ENCODE measurements at places on chromosomes 13 and 19.

- DNase-seq, result no peak
These were observed 2.4 kb downstream of the TIMM13 start for GRCh38 chr19:2424686-2425621.

DNA sequence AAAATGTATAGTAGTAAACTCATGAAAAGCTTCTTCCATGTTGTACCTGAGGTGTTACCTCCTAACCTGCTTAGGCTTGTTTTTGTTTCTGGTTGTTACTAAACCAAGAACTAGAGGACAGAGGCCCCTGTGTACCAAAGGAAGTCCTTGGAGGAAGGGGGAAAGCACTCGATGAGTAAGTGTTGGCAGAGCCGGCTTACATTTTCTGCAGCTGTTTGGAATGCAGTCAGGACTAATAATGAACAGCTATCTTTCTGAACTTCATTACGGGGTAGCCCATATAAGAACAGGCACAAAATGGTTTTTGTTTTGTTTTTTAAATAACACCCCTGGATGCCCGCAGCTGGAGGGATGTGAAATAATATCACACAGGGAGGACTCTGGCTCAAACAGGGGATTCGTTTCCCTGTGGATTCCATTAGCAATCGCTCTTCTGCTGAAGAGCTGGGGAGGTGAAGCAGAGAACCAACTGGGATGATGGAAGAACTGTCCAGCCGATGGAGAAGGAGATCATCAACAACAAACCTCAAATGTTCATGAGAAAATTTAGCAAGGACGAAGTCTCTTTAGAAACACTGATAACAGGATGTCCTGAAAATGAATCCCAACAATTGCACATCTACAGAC lies 214.2 kb upstream of the MAB21L1 start:
- DNase-seq, result no peak

DNA sequence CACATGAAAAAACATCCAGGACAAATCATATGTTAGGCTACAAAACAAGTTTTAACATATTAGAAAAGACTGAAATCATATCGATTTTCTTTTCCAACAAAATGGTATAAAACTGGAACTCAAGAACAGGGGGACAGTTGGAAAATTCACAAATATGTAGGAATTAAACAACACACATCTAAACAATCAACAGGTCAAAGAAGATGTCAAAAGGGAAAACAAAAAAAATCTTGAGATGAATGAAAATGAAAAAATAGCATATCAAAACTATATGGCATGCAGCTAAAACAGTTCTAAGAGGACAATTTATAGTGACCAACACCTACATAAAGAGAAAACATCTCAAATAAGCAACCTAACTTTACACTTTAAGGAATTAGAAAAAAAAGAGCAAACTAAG lies 585.3 kb downstream of the UQCRFS1 start:
- DNase-seq, result no peak

GRCh38 chr19:924553-925086 lies 1.2 kb upstream of the ARID3A start:
- peak; percentile 61 for DNase-seq

DNA sequence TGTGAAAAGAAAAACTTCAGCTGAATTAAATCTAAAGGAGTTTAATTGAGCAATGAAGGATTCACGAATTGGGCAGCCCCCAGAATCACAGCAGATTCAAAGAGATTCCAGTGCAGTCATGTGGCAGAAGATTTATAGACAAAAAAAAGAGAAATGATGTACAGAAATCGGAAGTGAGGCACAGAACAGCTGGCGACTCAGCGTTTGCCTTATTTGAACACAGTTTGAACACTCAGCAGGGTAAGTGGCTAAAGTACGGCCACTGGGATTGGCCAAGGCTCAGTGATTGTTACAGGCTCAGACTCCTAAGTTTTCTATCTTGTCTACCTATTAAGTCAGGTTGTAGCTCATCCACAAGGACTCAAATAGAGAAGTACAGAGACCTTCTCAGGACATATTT lies 11.6 kb upstream of the CFAP97D2 start:
- DNase-seq, result peak; percentile 63

DNA sequence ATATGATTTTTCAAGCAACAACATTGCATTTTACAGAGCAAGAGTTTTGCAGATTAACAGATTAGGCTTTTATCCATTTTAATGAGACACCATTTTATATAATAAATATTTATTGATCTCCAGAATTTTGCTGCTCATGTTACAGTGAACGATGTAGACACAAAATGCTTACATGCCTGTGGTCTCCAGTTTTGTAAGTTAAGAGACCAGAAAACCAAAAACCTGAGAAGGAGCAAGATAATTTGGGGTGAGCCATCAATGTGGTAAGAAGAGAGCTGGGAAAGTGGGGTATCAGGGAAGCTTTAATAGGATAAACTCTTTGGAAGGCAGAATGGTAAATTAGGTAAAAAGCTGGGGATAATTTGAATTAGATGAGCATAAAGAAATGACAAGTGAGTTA lies 2100.5 kb upstream of the PCDH20 start:
- no peak for DNase-seq

- no peak for DNase-seq
These were observed 1029.6 kb downstream of the PCDH9 start for GRCh38 chr13:66200555-66200954.

DNA sequence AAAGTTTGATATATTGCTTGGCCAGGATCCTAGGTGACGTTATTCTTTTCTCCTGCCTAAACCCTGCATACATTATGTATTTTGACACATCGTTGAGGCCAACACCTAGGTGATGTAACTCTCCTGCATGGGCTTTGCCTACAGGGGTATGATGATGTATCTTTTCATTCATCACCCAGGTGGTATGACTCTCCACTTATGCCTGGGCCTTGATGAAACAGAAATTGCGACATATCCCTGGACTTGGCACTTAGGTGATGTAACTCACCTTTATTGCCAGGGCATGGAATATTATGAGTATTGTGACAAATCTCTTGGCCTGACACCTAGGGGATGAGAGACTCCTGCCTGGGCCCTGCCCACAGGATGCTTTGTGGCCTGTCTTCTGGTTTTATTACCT lies 18.5 kb upstream of the ZNF681 start:
- DNase-seq, result no peak

GRCh38 chr19:40594657-40595091 lies 6.5 kb upstream of the LTBP4 start:
- no peak for DNase-seq

DNA sequence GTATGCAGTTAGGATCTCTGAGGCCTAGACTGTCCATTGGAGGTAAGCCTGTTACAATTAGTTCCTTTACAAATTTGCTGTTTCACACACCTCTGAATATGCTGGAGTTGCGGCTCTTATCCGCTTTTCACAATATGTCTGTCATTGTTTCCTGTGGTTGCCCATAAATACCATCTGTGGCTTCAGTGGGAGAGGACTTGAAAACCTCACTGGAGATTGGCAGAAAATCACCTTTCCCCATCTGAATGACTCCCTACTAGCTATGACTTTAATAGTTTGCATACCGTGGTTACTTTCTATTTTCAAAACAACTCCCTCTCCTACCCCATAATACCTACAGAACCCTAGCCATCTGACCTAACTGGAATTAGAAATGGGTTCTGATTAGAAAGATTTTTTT lies 454.3 kb downstream of the PCDH17 start:
- DNase-seq, result peak; percentile 59

DNA sequence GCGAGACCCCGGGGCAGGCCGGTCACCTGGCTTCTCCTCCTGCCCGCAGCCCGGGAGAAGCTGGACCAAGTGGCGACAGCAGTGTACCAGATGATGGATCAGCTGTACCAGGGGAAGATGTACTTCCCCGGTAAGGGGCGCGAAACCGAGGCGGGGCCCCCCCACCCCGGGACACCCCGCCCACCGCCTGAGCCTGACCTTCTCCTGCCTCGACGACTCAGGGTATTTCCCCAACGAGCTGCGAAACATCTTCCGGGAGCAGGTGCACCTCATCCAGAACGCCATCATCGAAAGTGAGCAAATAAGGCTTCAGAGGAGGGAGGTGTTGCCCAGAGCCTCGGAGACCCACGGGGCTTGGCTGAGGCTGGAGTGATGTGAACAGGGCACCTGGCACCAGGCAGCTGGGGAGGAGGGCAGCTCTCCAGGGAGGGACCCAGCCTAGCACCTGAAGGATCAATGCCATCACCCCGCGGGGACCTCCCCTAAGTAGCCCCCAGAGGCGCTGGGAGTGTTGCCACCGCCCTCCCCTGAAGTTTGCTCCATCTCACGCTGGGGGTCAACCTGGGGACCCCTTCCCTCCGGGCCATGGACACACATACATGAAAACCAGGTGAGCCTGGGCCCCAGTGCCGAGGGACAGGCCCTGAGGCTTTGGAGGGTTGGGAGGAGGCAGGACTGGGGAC lies 629 bp downstream of the IZUMO4 start:
- no peak for DNase-seq

GRCh38 chr13:78875792-78876580 lies 217.0 kb upstream of the OBI1 start:
- no peak for DNase-seq

DNA sequence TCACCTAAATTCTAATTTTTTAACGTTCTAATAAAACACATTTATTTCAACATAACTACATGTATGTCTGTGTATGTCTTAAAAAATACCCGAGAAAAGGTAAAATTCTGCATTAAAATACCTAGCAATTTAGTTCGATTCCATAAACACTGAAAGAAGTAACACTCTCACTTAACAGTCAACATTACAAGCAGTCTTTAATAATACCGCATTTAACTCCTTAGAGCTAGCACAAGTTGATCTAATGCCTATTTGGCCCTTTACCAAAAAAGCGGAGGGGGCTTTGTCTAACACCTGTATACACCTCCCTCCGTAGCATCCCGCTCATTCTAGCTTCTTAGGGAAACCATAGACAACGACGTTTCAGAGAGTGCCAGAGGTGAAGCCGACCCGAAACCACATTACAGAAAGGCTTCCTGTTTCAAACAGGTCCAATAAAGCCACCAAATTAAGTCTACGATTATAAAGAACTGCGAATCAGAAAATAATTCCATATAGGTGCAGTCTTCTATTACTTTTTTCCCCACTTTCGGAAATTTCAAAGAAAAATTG lies 1.2 kb downstream of the SPART start:
- DNase-seq, result no peak

- no peak for DNase-seq
These were observed 21.5 kb downstream of the LIG4 start for GRCh38 chr13:108193806-108194205.

DNA sequence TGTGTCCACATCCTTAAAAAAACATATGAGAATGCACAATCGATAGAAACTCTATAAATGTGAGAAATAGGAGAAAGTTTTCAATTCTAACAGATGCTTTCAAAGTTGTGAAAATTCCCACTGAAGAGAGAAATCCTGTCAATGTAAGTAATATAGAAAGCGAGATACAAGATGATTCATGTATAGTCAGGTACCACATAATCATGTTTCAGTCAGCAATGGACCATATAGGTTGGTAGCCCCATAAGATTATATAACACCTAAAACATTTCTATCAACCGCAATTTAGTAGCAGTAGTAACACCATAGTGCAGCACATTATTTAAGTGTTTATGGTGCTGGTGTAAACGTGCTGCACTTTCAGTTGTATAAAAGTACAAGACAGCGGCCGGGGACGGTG lies 18.5 kb downstream of the ZNF791 start:
- DNase-seq, result no peak

DNA sequence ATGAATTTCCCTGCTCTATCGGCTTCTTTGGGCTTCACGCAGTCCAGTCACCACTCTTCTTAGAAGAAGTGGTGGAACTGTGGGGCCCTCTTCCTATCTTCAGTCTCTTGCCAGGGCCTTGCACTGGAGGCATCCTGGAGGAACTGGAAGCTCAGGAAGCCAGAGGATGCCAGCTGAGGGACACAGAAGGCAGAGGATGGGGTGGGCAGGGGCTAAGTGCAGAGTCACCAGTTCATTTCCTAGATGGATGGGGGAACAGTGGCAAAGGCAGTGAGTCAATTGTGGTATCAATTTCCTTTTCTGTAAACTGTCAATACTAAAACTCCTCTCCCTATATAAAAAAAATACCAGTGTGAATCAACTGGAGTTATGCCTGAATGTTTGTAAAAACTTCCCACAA lies 419.7 kb downstream of the KLF12 start:
- DNase-seq, result no peak

- DNase-seq, result no peak
These were observed 519.1 kb upstream of the NBEA start for GRCh38 chr13:34422956-34423355.

- no peak for DNase-seq
These were observed 47.9 kb upstream of the POMP start for GRCh38 chr13:28610996-28611395.

DNA sequence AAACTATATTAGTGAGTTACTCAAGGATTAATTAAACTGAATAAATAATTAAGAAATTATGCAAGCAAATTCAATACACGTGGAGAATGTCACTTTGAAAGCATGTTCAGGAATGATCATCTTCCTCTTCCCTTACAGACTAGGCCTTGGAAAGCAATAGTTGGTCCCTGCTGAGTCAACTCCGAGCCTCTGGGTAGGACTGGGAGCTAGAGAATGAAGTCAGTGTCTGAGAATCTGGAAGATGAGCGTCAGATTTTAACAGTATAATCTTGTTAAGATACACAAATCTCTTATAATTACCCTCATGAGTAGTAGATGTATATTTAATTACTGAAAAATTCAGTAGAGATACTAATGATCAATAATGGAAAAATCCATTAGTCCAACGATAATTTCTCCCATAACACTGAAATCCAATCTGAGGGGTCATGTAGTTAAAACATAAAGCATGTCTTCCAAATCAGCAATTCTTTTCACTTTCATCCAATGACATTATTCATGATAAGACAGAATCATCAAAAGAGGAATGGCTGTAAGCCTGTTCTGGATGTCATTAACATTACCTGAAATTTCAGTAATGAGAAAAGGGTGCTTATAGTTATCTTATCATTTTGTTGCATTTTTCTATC lies 423.0 kb downstream of the DCT start:
- no peak for DNase-seq

DNA sequence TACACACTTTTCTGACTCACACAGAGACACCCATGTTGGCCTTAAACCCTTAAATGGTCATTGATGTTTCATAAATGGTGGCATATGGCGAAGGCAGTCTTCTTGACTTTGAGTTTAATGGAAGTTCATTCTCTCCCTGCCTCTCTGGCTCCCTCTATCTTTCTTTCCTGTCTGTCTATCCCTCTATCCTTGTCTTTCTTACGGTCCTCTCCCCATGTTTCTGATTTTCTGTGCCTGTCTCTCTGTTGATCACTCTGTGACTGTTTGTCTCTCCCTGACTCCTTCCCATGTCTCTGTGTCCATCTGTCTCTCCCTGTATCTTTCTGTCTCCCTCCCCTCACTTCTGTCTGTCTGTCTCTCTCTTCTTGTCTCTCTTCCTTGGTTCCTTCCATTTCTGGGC lies 43.2 kb upstream of the SHKBP1 start:
- no peak for DNase-seq

- DNase-seq, result no peak
These were observed at the start of gene JSRP1 for GRCh38 chr19:2255982-2256685. TSS of gene JSRP1 (minus strand) at chr19:2256417. CDS start at chr19:2255314, 1,103 bp downstream.

- peak; percentile 88 for DNase-seq
These were observed 45.2 kb downstream of the CDADC1 start for GRCh38 chr13:49292742-49293486.

GRCh38 chr13:110394371-110394841 lies 87.3 kb downstream of the COL4A2 start:
- DNase-seq, result no peak

Data from KBM-7 (cell line).